Activated CD4-positive, alpha-beta T cell treated with anti-CD3 and anti-CD28 coated beads, Interleukin-2, amount 50 U/mL, for 16 hours (primary cell): ENCODE measurements at places on chromosomes 7 and 10.

- no peak for DNase-seq
These were observed 68.5 kb upstream of the ARID5B start for GRCh38 chr10:61832866-61833481.

GRCh38 chr10:60535427-60535826 is 145.8 kb upstream of the ANK3 start:
- no peak for DNase-seq

DNA sequence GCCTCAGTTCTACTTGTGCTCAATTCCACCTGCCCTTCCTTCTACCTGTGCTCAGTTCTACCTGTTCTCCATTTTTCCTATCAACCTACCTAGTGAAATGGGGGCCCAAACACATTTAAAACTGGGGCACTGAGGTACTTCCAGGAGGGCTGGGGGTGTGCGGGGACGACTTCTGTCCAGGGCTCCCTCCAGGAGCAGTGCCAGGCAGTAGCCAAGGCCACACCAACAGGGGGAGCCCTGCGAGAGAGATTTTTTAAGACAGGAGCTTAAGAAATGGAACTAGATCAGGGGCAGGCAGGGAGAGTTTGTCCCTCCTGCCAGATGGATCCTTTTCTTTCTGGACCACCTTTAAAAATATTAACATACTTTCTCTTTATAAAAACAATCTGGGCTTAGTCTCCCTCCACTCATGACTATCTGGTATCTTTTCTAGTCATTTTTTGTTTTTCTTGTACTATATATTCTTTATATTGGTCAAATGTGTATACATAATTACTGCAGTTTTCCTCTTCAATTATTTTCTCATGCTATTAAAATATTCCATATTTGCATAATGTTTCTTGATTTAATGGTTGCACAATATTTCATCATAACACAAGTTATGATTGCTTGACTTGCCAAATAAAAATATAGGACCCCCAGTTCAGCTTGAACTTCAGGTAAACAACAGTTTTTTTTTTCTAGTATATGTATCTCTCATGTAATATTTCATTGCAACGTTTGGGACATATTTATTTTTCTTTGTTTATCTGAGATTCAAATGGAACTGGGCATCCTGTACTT is 47.3 kb upstream of the INSYN2A start:
- peak; percentile 28 for DNase-seq

GRCh38 chr10:62037890-62038608 is 136.6 kb downstream of the ARID5B start:
- DNase-seq: no peak

- no peak for DNase-seq
These were observed 23.5 kb downstream of the TRDMT1 start for GRCh38 chr10:17178006-17178405.

GRCh38 chr10:78148216-78148960 is 114.7 kb downstream of the RPS24 start:
- no peak for DNase-seq

DNA sequence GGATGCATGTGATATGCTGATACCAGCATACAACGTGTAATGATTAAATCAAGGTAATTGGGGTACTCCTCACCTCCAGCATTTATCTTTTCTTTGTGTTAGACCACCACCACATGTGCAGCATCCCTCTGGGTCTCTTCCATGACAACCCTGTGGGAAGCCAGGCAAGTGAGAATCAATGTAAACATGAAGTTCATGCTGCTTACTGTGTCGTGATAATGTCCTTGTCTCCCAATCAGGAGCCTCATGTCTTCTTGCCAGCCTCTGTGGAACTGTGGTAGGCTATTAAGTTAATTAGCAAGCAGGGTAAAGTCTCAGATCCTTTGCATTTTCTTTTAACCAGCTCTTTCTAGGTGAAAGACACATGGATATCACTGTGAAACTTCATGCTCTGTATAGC is 126.7 kb downstream of the TES start:
- no peak for DNase-seq

- DNase-seq: no peak
These were observed 258.5 kb downstream of the PTPRN2 start for GRCh38 chr7:158329014-158329610.

DNA sequence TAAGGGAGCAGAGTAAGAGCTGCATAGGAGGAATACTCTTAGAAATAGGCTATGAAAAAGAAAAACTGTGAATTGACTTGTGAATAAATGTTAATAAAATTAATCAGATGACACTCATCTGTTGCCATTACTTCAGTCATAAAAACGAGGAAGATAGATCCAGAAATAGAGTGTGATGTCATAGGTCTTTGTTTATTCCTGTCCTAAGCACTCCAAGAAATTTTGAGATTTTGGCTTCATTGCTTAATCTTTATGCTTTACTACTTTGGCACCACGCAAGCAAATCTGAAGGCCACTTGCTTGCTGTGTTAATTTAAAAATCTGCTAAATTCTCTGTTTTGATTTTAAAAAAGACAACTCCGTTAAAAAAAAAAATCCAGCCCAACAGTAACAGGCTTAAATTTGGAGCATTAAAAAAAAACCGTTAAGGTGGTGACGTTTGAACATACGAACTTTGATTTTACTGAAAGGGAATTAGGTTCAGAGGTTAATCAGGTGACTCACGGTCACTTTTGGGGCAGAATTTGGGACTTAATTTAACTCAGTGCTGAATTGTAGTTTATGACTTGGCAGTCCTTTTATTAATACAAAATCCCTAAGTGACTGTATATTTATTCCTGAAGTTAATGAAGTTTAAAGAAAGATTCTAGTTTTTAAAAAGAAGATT is 3.4 kb downstream of the IFRD1 start:
- DNase-seq: no peak

DNA sequence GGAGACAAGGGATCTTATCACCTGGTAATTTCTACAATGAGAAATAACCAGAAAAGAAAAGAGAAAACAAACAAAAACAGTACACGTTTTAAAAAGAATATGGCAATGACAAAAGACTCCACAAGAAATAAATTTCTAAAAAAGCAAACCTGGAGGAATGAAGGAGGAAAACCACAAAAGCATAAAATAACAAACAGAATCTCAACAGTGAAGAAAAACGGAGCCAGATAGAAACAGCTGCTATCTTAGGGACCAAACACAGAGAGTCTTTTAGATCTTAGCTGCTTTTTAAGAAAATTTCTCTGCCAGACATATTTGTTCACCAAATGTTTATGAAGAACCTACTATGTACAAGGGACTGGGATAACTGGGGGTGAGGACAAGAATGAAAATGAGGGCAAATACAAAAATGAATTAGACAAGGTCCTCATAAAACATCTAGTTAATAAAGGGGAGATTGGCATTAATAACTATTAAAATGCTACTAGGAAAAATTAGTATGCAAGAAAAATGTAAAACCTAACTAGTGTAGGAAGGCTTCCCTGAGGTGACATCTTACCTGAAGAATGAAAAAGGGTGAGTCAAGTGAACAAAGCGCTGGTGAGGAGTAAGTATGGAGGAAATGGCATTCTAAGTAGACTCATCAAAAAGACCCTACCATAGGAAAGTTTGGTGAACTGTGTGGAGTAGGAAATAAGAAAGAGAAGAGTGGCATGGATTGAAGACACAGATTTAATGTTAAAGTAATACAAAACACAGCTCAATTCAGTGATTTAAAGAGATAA is 34.3 kb downstream of the WASL start:
- DNase-seq: no peak

DNA sequence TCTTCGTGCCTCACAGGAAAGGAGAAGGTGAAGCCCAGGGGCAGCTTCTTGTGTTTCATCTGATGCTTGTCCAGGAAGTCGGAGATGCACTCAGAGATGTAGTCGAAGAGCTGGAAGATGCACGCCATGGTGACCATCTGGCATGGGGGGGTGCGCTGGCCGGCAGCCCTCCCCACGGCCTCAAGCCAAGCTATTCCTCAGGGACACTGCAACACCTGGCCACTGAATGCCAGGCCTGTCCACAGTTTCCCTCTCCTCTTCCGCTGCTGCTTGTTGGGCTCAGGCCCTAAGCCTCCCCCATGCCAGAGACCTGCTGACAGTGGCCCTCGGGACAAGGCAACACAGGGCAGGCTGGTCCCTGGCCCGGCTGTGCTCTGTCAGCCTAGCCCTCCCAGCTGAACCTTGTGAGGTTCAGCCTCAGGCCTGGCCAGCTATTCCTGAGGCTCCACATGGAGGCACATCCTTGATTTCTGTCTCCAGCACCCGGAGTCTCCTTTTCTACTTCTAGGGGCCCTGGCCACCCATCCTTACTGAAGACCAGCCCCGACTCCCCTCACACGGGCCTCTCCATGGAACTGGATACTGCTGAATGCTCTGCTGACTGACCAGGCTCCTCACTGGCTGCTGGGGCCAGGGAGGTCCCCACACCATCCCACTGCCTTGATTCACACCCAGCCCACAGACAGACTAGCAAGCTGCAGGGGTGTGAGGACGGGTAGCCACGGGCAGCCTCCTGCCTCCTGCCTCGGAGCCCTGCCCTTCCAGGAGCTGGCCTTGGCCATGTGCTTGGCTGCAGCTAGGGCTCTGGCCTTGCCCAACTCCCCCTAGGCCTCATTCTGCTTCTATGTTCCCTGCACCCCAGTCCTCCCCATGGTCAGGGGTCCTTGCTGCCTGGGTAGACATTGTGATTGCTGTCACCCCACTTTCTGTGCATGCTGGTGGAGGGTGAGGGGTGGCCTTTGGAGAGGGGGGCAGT is 10.1 kb upstream of the MYL7 start:
- DNase-seq: no peak

GRCh38 chr10:11009471-11010308 is 8.0 kb upstream of the CELF2 start:
- DNase-seq: peak; percentile 10

DNA sequence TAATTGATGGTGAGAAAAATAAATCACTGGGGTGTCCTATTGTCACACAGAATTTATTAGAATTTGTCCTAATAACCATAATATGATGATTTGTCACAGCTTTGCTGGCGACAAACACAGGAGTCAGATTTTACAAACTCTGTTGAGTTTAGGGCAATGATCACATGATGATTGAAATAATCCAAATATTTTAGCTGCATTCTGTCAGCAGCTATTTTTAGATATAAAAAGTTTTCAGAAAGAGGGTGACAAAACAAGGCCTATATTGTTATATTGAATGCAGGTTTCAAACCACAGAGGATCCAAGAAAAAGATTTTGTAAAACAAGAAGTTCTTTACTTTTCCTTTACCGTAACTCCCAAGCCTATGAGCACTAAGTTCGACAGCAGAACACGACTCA is 178.8 kb downstream of the ADAM12 start:
- DNase-seq: no peak

DNA sequence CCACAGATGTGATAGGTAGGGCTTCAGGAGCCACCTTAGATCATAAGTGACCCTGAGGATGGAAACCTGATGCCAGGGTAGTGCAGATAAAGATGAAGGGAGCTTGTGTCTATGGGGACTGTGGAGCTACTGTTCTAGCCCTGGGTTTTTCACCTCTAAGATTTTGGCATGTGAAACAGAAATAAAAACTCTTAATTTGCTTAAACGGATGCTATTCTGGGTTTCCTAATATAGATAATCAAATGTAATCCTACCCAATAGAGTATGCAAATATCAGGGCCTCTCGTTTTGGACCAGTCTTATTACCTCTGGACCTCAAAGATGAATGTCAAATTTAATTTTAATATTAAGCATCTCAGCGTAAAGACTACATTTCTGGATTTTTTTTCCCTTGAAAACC is 49.3 kb downstream of the ABCB4 start:
- DNase-seq: no peak

GRCh38 chr7:1151653-1152425 is 8.2 kb downstream of the ZFAND2A start:
- no peak for DNase-seq

GRCh38 chr10:75070476-75070875 is 41.0 kb upstream of the SAMD8 start:
- DNase-seq: no peak

DNA sequence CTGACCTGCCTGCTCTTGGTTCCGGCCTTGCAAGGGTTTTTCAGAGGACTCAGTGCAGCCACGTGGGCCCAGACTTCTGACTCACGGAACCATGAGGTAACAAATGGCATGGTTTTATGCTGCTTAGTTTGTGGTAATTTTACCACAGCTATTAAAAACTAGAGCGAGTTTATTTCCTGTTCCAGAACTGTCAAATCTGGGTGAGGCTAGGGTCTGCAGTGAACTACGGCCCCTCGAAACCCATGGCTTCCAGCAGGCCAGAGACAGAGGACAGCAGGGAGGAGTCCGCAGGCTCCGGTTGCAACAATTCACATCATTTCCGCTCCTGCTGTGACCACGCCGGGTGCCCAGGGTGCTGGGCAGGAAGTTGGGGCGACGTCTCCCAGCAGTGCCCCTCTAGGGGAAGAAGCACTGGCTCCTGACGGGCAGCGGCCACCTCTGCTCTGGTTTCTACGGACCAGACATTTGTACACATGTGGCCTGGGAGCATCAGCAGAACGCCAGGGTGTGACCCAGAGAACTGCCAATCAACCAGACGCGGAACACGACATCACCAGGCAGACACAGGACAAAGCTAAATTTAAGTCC is 74.8 kb downstream of the ADARB2 start:
- no peak for DNase-seq

- DNase-seq: no peak
These were observed 71.2 kb downstream of the ADCYAP1R1 start for GRCh38 chr7:31123321-31123720.
